Ovary (tissue), 10 donors: ENCODE measurements at places on chromosomes 1 and 21.

DNA sequence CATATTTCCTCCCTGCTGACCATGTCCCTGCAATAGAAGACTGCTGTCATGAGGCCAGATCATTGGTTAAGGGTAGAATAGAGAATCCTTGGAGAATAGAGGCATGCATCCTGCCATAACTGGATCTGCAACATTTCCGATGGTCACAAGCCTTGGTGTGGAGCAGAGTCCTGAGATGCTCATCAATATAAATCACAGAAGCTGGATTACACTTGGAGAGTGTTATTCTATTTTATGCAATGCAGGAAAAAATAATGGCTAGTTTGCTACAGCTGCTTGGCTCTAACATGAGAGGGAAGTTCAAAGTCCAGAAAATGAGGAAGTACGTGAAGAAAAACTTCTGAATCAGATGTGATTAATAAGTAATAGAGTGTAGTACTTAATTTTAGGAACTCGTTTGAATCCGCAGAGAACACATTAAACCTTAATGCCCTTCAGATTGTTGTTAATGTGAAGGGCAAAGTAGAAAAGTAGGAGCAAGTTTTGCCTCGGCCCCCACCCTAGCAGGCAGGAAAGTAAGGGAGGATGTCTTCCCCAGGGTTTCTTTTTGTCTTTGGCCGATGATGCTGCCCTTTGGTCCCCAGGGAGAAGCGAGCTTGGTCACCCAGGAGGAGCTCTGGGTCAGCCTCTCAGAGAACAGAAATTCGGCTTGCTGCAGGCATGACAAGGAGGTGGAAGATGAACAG is 59.5 kb downstream of the KCNK1 start:
- DNase-seq = no peak

DNA sequence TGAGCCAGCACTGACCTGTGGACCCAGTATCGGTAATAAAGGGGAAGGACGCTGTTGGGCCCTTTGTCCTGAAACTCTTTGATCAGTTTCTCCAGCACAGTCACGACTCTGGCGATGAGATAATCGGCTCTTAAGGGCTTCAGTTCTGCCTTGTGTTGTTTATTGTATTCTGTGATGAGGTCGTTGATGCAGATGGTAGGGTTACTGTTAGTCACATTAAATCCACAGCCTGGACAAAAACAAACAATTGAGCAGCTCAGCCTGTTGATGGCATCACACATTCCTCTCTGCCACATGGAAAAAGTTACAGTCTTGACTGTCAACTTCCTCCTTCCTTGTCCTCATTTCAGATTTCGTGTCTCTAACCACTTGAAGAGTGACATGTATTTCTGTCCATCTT is 57.6 kb downstream of the SIM2 start:
- no peak for DNase-seq

- DNase-seq = peak; percentile 24
Measured at GRCh38 chr21:46121286-46122221, 23.6 kb downstream of the COL6A2 start.

DNA sequence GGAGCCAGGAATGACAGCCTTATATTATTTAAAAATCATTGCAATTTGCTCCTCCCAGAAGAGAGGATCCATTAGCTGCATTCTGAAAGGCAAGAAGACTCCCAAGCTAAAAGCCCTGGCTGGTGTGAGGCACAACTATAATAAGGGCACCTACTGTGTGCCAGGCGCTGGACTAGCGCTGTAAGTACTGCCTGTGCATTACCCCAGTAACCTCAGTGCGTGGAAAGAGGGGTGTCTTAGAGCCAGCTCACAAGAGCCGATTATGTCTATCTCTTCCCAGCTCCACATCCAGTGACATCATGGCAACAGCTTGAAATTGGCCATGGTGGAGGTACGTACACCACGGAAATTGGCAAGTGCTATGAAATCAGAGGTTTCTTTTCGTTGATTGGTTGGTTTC is 141.7 kb upstream of the IRF2BP2 start:
- DNase-seq = no peak

- no peak for DNase-seq
Measured at GRCh38 chr21:32278103-32278502, 746 bp downstream of the MIS18A start.

DNA sequence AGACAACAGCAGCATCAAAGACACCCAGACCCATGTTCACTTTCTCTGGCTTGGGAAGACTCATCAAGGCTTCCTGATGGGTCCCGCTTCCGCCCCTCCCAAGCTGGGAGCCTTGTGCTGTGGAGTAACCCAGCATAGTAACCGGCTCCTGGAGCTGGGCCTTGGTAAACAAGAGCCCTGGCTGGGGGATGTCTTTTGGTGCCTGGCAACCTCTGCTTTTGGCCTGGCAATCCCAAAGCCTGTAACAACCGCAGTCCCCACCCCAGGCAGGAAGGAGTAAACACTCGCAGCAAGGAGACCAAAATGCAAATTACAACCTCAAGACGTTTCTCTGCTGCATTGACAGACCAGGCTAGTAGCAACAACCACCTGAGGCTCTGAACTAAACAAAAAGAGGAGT is 16.9 kb upstream of the THRAP3 start:
- no peak for DNase-seq

DNA sequence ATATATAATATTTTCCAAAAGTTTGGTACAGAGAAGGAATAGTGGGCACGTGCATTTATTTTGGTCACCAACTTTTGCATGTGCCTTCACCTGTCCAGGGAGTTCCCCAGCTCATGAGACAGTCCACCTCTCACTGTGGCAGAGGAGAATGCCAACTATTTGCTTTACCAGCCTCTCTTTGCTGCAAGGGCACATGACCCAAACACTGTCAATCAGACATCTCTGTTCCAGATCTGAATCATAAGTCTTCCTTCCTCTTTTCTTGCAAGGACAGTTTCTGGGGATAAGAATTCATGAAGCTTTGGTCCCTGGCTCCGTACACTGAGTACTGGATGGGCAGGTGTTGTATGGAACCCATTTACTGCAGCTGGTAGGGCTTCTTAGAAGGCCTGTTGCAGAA is 38.6 kb downstream of the C1orf87 start:
- DNase-seq = no peak

DNA sequence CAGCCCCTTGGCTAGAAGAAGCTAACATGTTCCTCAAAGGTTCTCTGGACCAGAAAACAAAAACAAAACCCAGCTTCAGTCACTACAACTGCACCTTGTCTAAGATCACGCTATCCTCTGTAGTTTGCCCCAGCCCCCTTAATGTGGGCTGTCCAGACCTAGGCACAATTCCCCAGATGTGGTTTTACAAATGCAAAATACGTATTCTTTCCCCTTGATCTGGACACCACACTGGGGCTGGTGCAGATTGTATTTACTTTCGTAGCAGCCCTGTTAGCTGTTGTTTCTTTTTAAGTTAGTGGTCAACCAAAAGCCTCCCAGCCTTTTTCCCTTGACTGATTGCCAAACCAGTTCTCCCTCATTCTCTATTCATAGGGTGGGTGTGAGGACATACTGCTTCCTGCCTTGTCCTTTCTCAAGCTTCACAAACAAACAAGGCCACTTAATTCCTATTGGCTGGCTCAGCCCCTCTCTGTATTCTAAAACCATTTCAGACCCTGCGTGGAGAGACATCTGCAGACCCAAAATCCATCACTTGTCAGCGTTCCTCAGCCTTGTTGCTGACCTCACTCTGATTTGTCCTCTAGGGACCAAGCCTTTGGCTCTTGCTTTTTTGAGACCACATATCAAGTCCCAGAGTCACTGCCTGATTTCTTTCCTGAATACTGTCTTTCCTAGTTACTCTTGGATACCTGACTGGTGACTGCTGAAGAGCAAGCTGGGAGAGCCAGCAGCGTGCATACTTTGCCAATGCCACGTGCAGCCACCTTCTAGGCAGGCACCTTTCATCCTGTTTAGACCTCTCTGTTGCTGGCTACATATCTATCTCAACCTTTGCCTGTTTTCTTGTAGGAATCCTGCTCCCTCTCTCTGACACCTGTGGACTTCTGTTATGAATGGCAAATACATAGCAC is 96.4 kb upstream of the RAB3GAP2 start:
- DNase-seq = no peak

GRCh38 chr1:248855580-248855979 is 3.3 kb downstream of the ZNF692 start:
- no peak for DNase-seq

- DNase-seq = no peak
Measured at GRCh38 chr1:241101622-241102021, 255.4 kb downstream of the RGS7 start.

GRCh38 chr1:222216255-222216754 is 331.6 kb downstream of the HHIPL2 start:
- DNase-seq = no peak

DNA sequence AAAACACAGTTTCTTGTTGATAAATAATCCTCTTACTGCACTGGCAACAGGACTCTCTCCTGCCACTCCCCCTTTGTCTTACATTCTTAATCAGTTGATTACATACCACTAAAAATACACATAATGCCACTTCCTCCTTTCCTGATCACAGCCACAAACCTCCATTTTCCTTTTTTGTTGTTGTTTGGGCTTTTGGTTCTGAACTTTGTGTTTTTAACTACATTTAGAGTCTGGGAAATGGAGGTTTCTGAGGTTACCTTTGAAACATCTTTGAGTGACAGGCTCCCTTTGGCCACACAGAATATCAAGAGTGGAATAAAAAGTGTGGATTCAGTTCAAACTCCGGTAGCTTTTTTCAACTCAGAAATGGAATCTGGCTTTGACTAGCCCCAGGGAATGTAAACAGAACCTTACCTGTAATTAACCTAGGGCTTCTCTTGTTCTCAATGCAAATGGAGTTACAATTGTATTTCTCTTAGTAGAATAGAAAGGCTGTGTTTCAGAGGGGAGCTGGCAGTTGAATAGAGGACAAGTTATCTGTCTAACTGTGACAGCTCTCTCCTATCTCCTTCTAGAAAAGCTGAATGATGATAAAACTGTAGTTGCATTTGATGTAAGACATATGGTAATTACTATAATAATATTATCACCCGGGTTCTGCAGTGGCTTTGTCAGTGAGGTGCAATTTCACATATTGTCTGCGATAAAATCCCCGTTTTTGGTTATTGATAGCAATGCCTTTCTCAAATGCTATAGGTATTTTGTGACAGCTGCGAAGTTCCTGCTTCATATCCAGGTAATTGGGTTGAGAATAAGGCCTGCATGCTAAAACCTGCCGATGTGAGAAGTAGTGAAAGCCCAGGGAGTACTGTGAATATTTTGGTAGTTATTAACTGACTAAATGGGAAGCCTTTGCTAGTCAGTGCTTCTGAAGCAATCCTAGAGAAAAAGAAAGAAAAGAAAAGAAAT is 66.9 kb downstream of the ST6GALNAC5 start:
- DNase-seq = no peak

GRCh38 chr1:248631354-248632008 is 3.4 kb downstream of the OR2T11 start:
- DNase-seq = no peak

GRCh38 chr1:206723462-206723804 is 38.7 kb downstream of the MAPKAPK2 start:
- no peak for DNase-seq

DNA sequence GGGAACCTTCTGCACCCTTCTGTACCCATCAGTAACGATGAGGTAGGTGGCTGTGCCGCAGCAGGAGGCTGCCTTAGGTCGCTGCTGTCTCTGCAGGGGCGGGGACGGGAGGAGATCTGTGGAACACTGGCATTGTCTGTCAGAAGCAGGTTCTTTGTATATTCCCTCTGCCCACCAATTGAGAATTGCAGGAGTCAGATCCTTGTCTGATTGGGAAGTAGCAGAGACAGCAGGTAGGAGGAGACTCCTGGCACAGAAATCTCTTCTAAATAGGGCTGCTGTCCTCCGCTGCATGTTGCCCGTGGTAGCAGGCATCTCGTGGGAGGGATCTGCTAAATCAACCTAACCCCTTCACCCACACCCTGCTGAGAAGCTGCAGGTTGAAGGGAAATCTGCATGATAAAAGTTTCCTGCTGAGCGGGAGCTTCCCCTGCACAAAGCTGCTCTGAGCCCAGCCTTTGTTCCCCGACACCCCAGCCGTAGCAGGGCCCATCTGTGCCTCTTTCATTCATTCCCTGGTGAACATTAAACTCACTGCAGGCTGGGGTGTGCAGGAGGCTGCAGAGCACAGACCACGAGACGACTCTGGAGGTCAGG is 15.9 kb downstream of the SARS1 start:
- DNase-seq = no peak

- no peak for DNase-seq
Measured at GRCh38 chr1:19360016-19360415, 47.9 kb downstream of the SLC66A1 start.

DNA sequence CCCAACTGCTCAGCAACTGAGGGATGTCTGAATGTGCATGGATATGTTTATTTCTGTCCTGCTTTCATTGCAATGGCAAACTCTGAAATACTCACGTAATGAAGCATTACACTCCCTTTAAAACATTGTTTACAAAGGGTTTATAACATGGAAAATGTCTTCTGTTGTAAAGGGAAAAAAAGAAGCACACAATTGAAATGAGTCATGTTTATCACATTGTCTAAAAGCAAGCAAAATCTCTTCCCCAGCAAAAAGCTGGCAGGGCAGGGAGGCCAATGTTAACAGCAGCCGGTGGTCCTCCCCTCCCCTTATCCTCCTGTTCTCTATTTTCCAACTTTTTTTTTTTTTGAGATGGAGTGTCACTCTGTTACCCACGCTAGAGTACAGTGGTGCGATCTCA is 3.9 kb upstream of the EFNA1 start:
- DNase-seq = no peak

DNA sequence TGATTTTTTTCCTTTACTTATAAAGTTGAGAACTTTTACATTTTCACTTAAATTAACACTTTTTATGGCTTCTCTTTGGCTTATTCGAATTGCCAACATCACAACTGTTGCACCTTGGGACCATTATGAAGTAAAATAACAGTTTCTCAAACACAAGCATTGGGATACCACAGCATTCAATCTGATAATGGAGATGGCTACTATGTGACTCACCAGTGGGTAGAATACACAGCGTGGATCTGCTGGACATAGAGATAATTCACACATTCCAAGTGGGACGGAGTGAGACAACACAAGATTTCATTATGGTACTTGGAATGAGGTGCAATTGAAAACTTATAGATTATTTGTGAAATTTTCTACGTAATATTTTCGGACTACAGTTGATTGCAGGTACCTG is 68.0 kb downstream of the ADAMTS1 start:
- DNase-seq = no peak

DNA sequence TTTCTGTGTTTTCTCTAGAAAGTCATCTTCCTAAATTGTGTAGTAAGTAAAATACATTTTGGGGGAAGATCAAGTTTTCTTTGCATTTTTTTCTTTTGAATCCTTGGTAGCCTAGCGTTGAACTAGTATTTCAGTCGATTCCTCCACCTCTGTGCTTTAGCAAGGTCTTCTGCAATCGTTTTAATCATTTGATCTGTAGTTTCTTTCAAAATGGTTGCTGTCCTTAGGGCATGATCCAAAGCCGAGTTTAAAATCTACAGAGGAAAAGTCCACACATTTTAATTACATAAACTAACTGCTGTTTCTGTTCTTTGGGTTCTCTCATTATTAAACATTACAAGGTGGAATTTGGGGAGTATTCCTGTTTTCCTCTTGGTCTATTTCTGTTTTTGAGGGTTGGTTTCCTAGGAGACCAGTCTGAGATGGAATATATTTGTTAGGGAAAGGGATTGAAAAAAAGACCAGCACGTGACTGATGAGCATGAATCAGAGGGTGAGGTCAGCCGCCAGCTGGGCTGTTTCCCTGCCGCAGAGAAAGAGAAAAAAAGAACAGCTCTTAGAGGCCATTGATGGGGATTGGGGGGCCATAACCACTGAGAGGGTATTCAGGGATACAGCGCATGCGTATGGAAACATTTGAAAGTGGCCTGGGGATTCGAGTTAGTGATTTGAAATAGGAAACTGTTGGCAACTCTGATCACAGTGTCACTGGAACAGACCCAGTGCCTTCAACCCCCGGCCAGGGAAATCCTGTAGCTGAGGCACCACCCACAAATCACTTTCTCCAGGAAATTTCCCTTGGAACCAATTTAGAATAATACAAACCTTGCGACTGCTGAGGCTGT is 40.6 kb downstream of the AKNAD1 start:
- DNase-seq = peak; percentile 86
